GM10248 (cell line): ENCODE measurements at places on chromosomes 12 and 14.
A peak's percentile ranks its signal among the peaks of the same experiment; 100 is the strongest.

GRCh38 chr12:23621900-23622299 is 327.6 kb downstream of the SOX5 start:
- DNase-seq: no peak

- peak; percentile 38 for DNase-seq
Observed at GRCh38 chr14:71403656-71404055, 496.4 kb downstream of the PCNX1 start.

DNA sequence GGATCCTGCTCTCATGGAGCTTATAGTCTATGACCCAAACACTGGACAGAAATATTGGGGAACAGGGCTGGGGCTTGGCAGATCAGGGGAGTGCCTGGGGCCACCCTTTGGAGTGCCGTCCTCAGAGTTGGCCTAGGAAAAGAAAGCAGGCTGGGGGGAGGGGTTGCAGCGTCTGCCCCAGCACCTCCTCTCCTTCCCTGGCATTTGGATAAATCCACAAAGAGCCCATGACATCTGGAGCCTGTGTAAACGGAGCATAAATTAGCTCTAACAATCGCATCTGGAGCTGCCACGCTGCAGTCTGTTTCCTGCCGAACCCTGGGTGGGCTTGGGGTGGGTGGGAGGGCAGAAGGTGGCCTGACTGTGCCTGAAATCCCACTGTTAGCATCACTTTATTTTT is 63.8 kb downstream of the MVK start:
- DNase-seq: no peak

- DNase-seq: no peak
Observed at GRCh38 chr12:18863769-18864500, 126.0 kb downstream of the CAPZA3 start.

GRCh38 chr12:133156125-133156690 is 25.1 kb upstream of the ZNF268 start:
- no peak for DNase-seq

DNA sequence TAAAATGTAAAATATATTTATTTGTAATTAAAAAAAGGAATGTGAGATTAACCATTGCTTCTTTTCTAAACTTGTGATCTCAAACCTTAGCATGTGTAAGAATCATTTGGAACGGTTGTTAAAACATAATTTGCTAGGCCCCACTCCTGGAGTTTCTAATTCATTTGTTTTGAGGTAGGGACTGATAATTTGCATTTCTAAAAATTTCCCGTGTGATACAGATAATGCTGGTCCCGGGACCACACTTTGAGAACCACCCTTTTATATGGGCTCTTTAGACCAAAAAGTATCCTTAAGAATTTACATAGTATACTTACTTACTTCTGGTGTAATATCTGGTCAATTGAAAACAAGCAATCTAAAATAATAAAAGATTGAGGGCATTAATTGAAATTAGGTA is 10.9 kb upstream of the SYT10 start:
- DNase-seq: no peak

GRCh38 chr12:68376901-68377300 is 44.7 kb upstream of the MDM1 start:
- DNase-seq: no peak

DNA sequence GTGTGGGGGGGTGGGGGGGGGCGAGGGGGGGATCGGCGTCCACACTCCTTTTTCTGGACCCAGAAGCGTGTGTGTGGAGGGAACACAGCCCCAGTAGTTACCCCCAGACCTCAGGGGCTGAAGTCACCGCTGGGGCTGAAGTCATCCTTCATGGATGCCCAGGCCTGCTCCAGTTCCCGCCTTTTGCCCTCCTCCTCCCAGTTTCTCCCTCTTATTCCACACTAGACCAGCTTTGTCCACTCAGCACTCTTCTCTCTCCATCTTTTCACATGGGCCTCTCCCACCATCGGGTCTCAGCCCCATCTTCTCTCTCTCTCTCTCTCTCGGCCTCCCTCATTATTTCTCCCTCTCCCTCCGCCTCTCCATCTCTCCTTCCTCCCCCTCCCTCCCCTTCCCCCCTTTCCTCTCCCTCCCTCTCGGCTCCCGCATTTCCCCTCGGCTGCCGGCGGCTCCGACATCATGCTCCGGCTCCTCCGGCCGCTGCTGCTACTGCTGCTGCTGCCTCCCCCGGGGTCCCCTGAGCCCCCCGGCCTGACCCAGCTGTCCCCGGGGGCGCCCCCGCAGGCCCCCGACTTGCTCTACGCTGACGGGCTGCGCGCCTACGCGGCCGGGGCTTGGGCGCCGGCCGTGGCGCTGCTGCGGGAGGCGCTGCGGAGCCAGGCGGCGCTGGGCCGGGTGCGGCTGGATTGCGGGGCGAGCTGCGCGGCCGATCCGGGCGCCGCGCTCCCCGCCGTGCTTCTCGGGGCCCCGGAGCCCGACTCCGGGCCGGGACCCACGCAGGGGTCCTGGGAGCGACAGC is at the start of gene P3H3:
TSS of gene P3H3 (plus strand) at position 426 of the 799 bp plus-strand sequence. CDS start at position 460, 34 bp downstream.
- no peak for DNase-seq
